ENCODE measurements at places on chromosomes 2 and 18. TPM values are rescaled to one million over a fixed set of nuclear protein-coding genes. Genes with fewer than 3 reads are reported as not detected.

The CHRND gene
- total RNA-seq: not detected

The IL37 gene
- total RNA-seq: not detected

The STPG4 gene
- total RNA-seq: not detected

The IL36G gene
- total RNA-seq: not detected

The REG1B gene
- not detected for total RNA-seq

The RPS27A gene
- 1,030 TPM for total RNA-seq

The CHRNG gene
- not detected for total RNA-seq

The OSBPL1A gene
- 0.98 TPM for total RNA-seq

The C2orf66 gene
- 0.25 TPM for total RNA-seq

GRCh38 chr2:62383846-62384245, 122.1 kb downstream of the TMEM17 start:
- H3K27ac ChIP-seq: no peak overlapping the region
- peaks cover 3% of the 10 kb centered on the region for H3K4me1 ChIP-seq
- no peaks in the 10 kb centered on the region for H3K36me3 ChIP-seq
- peaks cover 2% of the 10 kb centered on the region for H3K27me3 ChIP-seq
- H3K4me3 ChIP-seq: no peak overlapping the region
- no peak for DNase-seq

- DNase-seq: no peak
- peaks cover 78% of the 10 kb centered on the region for H3K36me3 ChIP-seq
- peaks cover 3% of the 10 kb centered on the region for H3K4me1 ChIP-seq
Observed at GRCh38 chr2:233281553-233281952, 26.1 kb upstream of the SAG start.

DNA sequence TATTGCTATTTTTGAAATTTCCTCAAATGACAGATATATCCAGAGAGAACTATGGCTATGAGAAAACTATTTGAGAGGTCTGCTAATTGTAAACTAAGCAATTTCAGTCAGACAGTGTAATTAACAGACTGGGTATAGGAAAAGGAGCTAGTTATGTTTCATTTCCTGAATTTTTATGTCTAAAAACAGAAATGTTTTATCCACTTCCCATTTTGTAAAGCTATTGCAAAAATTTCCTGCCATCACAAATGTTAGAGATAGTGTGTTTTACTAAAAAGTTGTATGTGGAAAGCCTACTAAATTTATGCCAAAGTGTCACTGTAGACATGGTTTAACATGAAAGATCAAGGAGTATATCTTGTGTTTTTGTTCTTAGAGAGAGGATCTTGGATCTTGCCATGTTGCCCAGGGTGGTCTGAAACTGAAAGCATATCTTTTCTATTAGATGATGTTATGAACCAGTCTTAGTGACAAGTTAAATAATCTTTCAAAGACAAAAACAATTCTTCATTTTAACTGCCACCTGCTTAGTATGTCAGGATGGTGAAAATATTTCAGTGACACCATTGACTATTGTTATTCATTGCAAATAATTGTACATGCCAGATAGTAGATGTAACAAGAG, 40.5 kb upstream of the ITPRID2 start:
- DNase-seq: no peak
- H3K36me3 ChIP-seq: no peaks in the 10 kb centered on the region
- H3K4me1 ChIP-seq: peaks cover 9% of the 10 kb centered on the region
- no peak overlapping the region for H3K4me3 ChIP-seq
- H3K27me3 ChIP-seq: peaks cover 16% of the 10 kb centered on the region
- no peak overlapping the region for H3K27ac ChIP-seq

DNA sequence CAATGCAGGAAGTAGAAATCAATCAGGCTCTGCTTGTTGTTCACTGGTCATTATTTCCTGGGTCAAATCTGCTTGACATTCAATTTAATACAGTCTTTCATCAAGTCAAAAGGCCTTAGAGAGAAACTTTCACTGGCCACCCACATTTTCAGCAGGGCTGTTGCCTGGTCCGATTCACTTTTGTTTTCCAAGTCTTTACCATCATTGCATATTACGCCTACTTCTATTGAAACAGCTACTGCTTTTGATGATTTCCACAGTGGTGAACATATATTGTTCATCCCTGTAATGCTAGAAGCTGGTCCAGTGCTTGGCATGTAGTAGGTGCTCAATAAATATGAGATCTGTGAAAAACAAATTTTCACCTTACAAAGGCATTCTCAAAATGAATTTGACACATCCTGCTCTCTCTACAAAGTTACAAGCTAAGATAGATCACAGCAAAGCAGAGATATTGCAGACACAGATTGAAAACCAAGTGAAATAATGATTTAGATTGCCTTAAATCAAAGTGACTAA, 600.1 kb downstream of the ARHGAP15 start:
- H3K36me3 ChIP-seq: peaks cover 15% of the 10 kb centered on the region
- peaks cover 24% of the 10 kb centered on the region for H3K4me1 ChIP-seq
- peak overlapping the region; percentile 54 for H3K4me3 ChIP-seq
- H3K27me3 ChIP-seq: no peaks in the 10 kb centered on the region

DNA sequence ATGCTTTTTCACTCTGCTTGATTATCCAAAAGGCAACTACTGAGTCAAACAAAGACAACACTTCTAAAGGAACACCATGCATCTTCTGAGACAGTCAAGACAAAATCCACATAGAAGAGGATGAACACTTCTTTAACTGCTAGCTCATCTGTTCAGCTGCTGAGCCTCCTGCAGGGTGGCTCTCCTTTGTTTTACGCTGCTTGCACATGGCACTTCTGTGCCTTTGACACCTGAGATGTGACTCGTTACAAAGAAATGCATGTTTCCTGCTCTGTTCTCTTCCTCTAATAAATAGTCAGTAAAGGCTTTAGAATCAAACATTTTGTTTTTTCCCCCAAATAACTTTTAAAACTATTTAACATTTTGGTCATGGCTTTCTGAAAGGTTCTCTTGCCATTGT, 1129.4 kb downstream of the TDRD15 start:
- H3K27me3 ChIP-seq: no peaks in the 10 kb centered on the region
- no peak for DNase-seq
- no peaks in the 10 kb centered on the region for H3K36me3 ChIP-seq
- H3K27ac ChIP-seq: no peak overlapping the region

DNA sequence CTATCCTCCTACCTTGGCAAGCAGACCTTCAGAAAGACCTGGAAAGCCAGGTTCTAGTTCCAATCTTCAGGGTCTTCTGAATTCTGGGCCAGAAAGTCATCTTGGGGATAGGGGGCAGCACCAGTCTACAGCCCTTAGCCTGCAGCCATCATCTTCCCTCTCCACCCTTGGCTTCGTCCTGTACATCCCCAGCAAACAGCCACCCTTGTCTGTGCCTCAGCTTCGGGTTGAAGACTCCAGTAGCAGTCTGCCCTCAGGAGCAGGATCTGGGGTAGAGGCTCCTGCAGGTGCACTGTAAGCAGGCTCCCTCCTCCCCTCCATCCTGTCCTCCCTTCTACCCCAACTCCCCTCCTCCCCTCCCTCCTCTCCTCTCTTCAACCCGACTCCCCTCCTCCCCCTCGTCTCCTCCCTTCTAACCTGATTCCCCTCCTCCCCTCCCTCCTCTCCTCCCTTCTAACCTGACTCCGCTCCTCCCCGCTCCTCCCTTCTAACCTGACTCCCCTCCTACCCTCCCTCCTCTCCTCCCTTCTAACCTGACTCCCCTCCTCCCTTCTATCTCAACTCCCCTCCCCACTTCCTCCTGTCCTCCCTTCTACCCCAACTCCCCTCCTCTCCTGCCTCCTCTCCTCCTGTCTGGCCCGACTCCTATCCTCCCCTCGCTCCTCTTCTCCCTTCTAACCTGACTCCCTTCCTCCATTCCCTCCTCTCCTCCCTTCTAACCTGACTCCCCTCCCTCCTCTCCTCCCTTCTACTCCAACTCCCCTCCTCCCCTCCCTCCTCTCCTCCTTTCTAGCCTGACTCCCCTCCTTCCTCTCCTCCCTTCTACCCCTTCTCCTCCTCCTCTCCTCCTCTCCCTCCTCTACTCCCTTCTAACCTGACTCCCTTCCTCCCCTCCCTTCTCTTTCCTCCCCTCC, 90.1 kb upstream of the SMAD2 start:
- H3K4me3 ChIP-seq: no peak overlapping the region
- no peak overlapping the region for H3K27ac ChIP-seq
- no peaks in the 10 kb centered on the region for H3K36me3 ChIP-seq

- no peak overlapping the region for H3K27ac ChIP-seq
- no peak overlapping the region for H3K4me3 ChIP-seq
- no peaks in the 10 kb centered on the region for H3K27me3 ChIP-seq
- H3K36me3 ChIP-seq: no peaks in the 10 kb centered on the region
- no peak for DNase-seq
Observed at GRCh38 chr2:78814331-78814986, 211.0 kb upstream of the REG3G start.

GRCh38 chr2:12824778-12825379, 108.1 kb downstream of the TRIB2 start:
- no peak for DNase-seq
- H3K27ac ChIP-seq: no peak overlapping the region
- peaks cover 26% of the 10 kb centered on the region for H3K27me3 ChIP-seq

GRCh38 chr18:34632321-34632720, 77.8 kb upstream of the DTNA start:
- DNase-seq: no peak
- H3K4me1 ChIP-seq: no peaks in the 10 kb centered on the region
- no peak overlapping the region for H3K4me3 ChIP-seq
- H3K36me3 ChIP-seq: no peaks in the 10 kb centered on the region
- H3K27me3 ChIP-seq: no peaks in the 10 kb centered on the region
- H3K27ac ChIP-seq: no peak overlapping the region

GRCh38 chr2:100623033-100623715, 60.4 kb downstream of the PDCL3 start:
- no peak overlapping the region for H3K4me3 ChIP-seq
- H3K36me3 ChIP-seq: no peaks in the 10 kb centered on the region
- DNase-seq: no peak
- H3K27me3 ChIP-seq: peaks cover 13% of the 10 kb centered on the region
- H3K4me1 ChIP-seq: peaks cover 3% of the 10 kb centered on the region
- no peak overlapping the region for H3K27ac ChIP-seq

DNA sequence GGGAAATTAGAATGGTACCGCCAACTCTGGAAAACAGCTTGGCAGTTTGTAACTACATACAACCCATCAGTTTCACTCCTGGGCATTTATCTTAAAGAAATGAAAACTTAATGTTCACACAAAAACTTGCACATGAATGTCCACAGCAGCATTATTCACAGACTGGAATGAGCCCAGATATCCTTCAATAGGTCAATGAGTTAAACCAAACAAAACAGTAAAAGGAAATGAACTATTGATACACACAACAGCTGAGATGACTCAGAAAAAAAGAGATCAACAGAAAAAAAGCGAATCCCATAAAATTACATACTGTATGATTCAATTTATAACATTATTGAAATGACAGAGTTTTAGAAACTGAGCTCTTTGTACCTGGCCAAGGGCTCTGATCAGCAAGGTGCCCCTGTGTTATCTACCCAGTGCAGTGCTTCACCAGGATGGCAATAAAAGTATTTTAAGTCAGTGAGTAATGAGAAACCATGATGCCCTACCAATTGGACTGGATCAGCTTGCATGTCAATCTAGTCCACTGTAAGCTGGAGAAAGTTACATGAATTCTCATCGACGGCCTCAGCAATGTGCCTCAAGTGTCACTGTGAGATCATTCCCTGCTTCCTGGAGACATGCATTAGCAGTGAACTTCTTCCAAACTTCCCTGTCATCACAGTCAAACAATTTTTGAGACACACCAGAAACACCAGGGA, 21.9 kb downstream of the TMEM237 start:
- no peaks in the 10 kb centered on the region for H3K27me3 ChIP-seq
- H3K36me3 ChIP-seq: peaks cover 4% of the 10 kb centered on the region
- no peaks in the 10 kb centered on the region for H3K4me1 ChIP-seq
- no peak overlapping the region for H3K4me3 ChIP-seq

- H3K4me1 ChIP-seq: peaks cover 31% of the 10 kb centered on the region
- peaks cover 6% of the 10 kb centered on the region for H3K27me3 ChIP-seq
- DNase-seq: no peak
- H3K27ac ChIP-seq: no peak overlapping the region
Observed at GRCh38 chr2:181787310-181788048, 104.1 kb upstream of the ITPRID2 start.

DNA sequence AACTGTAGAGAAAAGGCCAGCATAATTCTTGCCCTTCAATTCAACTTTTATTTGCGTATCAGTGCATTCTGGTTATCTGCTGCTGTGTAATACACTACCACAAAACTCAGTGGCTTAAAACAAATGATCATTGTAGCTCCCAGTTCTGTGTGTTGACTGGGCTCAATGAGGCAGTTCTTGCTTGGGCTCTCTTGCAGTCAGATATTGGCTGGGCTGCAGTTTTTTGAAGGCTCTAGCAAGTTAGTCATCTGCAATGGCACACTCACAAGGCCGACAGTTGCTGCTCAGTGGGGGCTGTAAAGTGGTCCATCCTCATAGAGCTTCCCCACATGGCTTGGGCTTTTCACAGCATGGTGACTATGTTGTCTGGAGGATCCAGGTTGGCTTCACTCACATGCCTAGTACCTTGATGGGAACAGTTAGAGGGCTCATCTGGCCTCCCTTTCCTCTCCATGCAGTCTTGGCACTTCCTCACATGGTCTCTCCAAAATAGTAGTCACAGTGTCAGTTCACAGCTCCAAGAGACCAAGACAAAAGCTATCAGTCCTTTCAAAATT, 110.6 kb upstream of the TNP1 start:
- DNase-seq: no peak
- no peak overlapping the region for H3K4me3 ChIP-seq
- no peaks in the 10 kb centered on the region for H3K36me3 ChIP-seq
- H3K4me1 ChIP-seq: no peaks in the 10 kb centered on the region
- no peak overlapping the region for H3K27ac ChIP-seq

GRCh38 chr2:37707393-37707792, 36.0 kb upstream of the CDC42EP3 start:
- no peak for DNase-seq
- H3K27me3 ChIP-seq: no peaks in the 10 kb centered on the region
- H3K4me1 ChIP-seq: peaks cover 44% of the 10 kb centered on the region

DNA sequence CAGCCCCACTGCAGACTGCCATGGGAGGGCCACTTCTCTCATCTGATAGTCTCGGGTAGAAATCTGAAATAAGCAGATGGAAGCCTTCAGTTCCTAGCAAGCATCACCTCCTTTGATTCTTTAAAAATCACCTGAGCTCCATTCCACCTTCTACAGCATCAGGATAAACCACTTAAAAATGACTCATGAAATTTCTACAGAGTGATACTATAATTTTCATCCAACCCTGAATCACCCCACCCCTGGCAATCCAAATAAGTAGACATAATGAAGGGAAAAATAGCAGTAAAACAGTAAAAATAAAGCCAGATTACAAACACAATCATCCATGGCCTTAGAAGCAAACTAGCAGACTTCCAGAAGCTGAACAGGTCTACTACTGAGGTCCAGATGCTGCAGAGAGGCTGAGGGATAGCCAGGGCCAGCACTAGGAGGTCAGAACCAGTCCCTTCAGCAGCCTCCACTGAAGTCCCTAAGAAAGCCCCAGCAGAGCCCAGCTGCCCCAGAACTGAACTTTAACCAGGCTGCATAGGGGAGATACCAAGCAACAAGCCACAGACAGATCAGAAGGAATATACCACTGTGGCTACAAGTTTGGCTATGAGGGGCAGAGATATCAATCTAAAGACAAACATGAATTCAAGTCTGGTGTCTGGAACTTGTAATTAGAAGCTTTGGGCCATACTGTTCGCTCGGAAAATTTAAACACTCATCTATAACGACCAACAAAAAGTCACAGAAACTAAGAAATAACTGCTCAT, 54.7 kb upstream of the RNU4ATAC start:
- peaks cover 12% of the 10 kb centered on the region for H3K36me3 ChIP-seq
- no peaks in the 10 kb centered on the region for H3K27me3 ChIP-seq
- DNase-seq: no peak
- no peak overlapping the region for H3K4me3 ChIP-seq
- peaks cover 22% of the 10 kb centered on the region for H3K4me1 ChIP-seq
- no peak overlapping the region for H3K27ac ChIP-seq
